ENCODE measurements at places on chromosomes 4 and X.

DNA sequence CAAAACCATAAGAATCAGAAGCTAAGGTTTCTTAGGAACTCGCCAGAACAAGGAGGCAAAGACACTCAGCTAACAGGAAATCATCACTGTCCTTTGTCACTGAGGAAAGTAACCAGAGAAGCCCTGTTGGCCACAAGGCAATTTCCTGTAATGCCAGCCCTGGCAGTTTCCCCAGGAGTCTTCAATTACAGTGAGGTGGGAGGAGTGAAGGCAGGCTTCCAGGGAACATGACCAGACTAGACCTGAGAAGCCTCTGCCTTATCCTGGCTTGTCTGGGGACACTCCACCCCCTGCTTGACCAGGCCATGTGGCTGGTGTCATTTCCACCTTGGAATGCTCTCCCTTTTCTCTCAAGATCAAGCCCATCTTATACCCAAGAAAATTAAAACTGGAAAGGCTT is 125.3 kb downstream of the COL4A6 start:
- no peak for DNase-seq

DNA sequence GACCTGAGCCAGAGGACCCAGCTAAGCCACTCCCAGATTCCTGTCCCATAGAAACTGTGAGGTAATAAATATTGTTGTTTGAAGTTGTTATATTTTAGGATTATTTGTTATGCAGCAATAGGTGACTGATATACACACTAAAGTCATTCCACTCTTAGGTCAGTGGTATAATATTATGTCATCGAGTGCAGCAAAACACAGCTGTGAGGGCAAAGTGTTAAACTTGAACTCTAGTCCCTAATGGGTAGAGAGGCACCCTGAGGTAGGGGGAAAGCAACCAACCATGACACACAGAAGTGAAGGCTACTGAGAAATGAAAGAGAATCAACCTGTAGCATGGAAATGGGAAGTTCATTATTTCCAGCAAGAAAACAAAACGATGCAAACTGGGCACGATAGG is 66.6 kb downstream of the ATXN3L start:
- DNase-seq = no peak

DNA sequence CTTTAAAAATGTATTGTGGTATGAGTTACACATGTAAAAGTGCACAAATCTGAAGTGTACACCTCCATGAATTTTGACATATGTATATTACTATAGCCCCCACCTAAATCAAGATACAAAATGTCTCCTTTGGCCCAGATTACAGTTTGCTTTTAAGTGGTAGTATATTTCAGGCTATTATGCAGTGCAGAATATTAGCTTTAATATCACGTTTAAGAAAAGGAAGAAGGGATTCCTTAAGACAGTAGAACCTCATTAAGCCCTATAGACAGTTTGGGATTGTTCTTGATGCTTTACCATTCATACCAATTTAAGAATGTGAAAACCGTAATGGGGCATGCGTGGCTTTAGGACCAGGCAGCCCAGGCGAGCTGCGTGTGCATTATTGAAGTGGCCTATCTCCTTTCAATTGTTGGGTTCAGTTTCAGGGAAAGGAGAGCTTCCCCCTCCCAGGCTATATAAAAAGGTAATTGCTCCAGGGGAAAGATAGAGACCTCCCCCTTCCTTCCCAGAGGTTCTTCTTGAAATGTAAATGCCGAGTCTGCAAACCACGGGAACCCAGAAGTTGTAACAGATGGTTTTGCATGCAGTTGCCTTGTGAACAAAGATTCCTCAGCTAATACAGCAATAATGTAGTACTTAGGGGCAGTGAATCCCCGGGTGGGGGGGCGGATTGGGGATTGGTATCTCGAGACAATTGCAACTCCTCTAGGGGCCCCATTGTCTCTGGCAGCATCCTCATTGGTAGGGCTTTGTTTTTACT is 106.1 kb downstream of the UCHL1 start:
- DNase-seq = no peak

- DNase-seq = no peak
Observed at GRCh38 chr4:100430451-100430850, 87.4 kb downstream of the EMCN start.

DNA sequence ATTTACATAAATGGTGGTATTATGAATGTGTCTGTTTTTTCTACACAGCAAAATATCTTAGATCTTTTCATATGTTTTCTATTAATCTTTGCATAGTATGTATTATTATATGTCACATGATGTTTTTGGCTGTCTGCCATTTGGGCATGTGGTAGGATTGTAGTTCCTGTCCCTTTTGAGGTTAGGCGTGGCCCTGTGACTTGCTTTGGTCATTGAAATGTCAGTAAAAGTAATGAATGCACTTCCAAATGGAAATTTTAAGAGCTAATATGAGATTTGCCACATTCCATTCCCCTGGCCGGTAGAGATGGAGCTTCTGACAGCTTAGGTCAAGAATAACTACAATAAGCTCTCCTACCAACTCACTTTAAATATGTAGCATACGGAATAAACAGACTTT is 45.1 kb downstream of the JADE3 start:
- no peak for DNase-seq

GRCh38 chr4:6364146-6364545 is 94.5 kb downstream of the WFS1 start:
- DNase-seq = no peak

DNA sequence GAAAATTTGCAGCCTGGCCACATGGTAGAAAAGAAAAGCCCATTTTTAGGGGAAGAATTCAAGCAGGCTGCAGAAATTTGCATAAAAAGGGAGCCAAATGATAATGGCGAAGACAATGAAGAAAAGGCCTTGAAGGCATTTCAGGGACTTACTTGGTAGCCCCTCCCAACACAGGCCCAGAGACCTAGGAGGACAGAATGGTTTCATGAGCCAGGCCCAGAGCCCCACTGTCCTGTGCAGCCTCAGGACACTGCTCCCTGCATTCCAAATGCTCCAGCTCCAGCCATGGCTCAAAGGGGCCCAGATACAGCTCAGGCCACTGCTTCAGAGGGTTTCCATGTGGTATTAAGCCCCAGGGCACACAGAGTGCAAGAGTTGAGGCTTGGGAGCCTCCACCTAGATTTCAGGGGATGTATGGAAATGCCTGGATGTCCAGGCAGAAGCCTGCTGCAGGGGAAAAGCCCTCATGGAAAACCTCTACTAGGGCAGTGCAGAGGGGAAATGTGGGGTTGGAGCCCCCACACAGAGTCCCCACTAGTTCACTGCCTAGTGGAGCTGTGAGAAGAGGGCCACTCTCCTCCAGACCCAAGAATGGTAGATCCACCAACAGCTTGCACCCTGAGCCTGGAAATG is 271.7 kb upstream of the KLF3 start:
- no peak for DNase-seq

DNA sequence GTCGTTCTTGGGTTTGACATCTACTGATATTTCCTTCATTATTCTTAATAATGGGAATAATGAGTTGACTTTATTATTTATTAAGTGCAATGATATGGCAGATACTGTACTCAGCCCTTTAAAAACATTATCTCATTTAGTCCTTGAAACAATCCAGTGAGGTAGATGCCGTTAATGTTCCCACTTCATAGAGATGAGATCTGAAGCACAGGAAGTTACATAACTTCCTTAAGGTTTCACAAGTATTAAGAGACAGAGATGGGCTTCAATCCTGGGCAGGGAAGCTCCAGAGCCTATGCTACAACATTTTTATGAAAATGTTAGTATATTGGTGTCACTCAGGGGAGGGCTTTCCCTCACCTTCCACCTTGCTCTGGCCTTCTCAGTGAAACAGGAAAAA is 9.7 kb upstream of the KLHL13 start:
- no peak for DNase-seq

- no peak for DNase-seq
Observed at GRCh38 chr4:52552778-52553177, 106.3 kb downstream of the USP46 start.

DNA sequence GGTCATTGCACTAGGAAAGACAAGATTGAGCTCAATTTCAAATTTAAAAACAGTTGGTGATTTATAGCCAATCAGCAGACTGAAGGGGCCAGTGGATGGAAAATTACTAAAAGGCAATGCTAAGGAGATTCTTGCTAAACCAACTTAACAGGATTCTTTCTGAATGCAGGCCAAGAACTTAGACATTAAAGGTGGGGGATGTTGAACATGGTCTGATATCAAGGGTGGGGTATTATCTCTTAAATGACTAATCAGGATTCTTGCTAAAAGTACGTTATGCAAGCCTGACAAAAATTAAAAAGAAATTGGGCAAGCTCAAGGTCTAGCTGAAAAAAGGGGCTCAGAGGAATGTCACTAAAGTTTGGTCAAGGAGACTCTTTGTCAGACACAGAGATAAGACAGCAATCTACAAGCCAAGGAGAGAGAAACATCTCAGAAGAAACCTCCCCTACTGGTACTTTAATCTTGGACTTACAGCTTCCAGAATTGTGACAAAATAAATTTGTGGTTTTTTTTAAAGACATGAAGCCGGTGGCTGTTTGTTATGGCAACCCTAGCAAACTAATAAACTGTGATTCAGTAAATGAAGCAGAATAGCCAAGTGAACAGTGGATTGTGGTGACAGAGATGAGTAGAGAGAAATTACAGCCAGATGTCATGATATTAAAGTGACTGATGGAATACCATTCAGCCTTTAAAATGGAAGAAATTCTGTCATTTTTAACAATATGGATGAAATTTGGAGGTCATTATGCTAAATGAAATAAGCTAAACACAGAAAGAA is 120.3 kb upstream of the KLHL4 start:
- no peak for DNase-seq

GRCh38 chr4:171928336-171928735 is 115.1 kb downstream of the GALNTL6 start:
- no peak for DNase-seq

- no peak for DNase-seq
Observed at GRCh38 chr4:114998316-114998715, 115.1 kb downstream of the NDST4 start.

DNA sequence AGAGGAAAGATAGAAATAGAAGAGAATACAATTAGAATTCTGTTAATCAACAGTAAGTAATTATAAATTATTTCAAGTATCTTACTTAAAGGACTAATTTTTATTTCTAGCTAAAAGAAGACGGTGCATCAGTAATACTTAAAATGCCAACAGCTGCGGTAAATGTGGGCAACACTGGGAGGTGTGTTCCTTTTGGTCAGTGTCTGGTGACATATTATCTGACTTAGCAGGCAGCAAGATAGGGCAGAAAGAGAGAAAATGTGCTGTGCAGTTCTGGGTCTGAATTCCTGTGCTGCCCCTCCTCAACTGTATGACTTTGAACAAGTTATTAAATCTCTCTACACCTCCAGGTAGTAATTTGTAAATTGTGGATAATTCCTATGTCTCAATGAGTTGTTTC is 120.6 kb downstream of the ZNF827 start:
- DNase-seq = no peak

GRCh38 chr4:134762053-134762452 is 560.5 kb upstream of the PABPC4L start:
- no peak for DNase-seq

DNA sequence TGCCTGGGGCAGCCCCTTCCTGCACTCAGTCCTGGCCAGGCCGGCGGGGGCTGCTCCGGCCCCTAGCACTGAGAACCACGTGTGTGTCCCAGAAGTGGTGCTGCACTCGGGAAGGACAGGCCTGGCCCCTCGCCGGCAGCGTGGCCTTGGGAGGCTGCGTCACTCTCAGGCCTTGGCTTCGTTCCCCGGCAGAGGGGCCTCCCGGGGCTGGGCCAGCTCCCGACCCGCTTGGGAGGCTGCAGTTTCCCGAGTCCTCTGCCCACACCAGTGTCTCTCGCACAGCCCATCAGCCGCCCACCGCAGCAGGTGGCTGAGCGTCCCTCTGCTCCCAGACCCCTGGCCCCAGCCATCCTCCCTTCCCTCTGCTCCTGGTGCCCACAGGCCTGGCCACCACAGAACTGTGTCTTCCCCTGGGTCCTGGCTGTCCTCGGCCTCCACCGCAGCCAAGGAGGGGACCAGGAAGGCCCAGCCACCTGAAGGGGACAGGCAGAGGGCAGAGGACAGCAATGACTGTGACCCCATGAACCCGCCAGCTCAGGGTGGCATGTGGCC is 10.9 kb upstream of the CPLX1 start:
- no peak for DNase-seq

DNA sequence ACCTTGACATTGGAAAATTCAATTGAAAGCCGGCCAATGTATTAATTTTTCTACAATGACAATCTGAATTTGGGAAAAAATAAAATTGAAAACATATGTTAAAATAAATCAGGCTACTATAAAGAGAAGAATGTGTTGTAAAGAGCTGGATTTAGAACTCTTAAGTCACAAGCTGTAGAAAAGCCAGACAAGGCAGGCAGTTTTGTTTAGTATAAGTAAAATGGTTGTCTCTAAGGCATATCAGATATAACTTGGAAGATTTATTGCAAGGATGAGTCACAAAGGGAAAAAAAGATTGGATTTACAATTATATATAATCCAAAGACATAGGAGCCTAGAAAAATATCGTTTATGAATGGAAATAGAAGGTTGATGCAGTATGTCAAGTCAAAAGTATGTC is 549.1 kb upstream of the EPHA5 start:
- no peak for DNase-seq

DNA sequence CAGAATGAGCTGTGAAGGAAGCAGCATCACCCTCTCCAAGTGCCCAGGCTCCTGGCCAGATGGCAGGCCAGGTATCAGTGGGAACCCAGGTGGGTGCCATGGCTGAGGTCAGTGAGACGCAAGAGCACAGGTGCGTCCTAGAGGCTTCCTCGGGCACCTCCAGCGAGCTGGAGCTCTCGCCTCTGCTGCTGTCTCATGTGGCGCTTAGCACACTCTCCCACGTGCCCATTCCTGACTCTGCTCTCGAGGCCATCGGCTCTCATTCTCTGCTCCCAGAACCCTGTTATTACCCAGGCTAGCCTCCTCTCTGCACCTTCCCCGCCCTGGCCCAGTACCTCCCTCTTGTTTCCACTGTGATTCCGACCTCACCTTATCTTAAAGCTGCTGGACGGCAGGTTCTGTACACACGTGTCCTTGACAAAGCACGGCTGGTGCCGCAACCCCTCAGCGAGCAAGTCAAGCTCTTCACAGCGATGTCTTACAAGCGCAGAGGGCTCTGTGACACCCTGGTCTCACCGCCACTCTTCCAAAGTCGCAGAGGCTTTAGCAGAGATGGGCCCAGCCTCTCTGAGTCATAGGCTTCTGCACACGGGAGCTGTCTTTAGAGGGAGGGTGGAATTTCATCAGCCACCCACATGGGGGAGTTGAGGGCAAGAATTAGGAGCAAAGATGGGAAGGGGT is 15.4 kb upstream of the MSANTD1 start:
- no peak for DNase-seq

DNA sequence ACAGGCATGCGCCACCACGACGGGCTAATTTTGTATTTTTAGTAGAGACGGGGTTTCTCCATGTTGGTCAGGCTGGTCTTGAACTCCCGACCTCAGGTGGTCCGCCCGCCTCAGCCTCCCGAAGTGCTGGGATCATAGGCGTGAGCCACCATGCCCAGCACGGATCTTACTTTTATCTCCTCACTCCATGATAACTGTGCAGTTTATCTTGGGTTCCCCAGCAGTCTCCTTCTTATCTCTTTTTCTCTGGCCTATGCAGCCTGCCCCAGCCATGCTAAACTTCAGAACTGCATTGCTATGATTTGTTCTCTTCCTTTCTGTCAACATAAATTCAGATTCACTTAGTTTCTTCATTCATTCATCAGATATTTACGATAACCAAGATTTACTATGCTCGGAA is 22.4 kb downstream of the PAGE1 start:
- DNase-seq = no peak

GRCh38 chr4:30860978-30861377 is 140.8 kb downstream of the PCDH7 start:
- no peak for DNase-seq

GRCh38 chrX:17705211-17705610 is 32.1 kb upstream of the SCML1 start:
- no peak for DNase-seq
